Sigmoid colon (tissue), 7 donors: ENCODE measurements at places on chromosomes 4 and X. TPM values are rescaled to one million over a fixed set of nuclear protein-coding genes. Genes with fewer than 3 reads are reported as not detected.
A peak's percentile ranks its signal among the peaks of the same experiment; 100 is the strongest.

- DNase-seq = no peak
Measured at GRCh38 chr4:71294301-71294700, 44.5 kb upstream of the SLC4A4 start.

Gene GLUD2
- total RNA-seq = 1.7 TPM

Gene P2RY4
- 0.33 TPM for total RNA-seq

GRCh38 chr4:99763635-99764101, 53.0 kb upstream of the DAPP1 start:
- no peak for DNase-seq

DNA sequence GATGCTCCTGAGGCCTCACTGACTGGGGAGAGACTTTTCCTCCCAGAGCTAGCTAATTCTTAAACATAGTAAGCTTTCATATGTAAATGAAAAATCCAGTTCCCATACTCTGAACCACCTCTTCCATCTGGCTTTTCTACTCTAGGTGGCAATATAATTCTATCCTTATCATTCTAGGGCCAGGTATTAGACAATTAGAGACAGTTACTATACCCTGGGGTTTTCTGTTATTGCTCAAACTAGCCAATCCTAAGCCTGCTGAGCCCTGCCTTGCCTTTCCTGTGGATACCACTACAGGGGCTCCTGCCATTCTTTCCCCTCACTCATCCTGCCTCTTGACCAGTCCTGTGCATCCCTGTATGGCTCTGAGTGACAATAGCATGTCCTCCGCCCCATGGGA, 552.0 kb downstream of the STIM2 start:
- DNase-seq = no peak

Gene CCKAR
- total RNA-seq = not detected

Gene IQCM
- total RNA-seq = not detected

Gene EREG
- 0.71 TPM for total RNA-seq

- peak; percentile 69 for DNase-seq
Measured at GRCh38 chr4:165873298-165874071, 448 bp downstream of the TLL1 start.

GRCh38 chrX:65610040-65610439, 57.4 kb upstream of the MSN start:
- DNase-seq = no peak

Gene ARSJ
- total RNA-seq = 11.4 TPM

DNA sequence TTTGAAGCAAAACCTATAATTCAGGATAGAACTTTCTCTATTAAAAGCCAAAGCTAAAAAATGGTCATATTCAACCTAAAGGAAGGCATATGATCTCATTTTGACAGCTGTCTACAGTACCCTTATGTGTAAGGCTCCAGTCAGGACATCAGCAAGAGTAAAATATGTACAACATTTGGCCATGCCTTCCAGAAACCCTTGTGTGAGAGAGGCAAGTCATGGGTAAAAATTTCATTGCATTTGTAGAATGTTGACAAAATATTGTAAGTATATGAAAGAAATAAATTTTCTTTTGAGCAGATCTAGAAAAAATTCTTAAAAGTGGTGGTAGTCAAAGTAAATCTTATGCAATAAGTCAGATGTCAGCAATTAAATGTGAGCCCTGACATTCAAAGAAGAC, 132.3 kb downstream of the SLC39A8 start:
- no peak for DNase-seq

DNA sequence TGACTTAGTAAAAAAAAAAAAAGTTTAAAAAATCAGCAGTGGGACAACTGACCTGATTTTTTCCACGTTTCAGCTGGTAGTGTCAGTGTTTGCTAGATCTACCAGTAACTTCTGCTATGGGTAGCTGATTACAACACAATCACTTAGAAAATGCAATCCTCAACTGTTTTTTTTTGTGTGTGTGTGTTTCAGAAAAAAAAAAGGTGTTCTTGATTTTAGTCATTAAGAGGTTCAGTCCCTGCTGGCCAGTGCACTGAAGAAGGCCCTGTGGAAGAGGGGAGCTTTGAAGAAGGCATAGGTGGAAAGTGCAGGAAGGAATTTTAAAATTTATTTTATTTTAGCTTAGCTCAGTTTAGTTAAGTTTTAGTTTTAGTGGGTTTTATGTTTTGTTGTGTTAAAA, 46.9 kb downstream of the SH2D1A start:
- no peak for DNase-seq

DNA sequence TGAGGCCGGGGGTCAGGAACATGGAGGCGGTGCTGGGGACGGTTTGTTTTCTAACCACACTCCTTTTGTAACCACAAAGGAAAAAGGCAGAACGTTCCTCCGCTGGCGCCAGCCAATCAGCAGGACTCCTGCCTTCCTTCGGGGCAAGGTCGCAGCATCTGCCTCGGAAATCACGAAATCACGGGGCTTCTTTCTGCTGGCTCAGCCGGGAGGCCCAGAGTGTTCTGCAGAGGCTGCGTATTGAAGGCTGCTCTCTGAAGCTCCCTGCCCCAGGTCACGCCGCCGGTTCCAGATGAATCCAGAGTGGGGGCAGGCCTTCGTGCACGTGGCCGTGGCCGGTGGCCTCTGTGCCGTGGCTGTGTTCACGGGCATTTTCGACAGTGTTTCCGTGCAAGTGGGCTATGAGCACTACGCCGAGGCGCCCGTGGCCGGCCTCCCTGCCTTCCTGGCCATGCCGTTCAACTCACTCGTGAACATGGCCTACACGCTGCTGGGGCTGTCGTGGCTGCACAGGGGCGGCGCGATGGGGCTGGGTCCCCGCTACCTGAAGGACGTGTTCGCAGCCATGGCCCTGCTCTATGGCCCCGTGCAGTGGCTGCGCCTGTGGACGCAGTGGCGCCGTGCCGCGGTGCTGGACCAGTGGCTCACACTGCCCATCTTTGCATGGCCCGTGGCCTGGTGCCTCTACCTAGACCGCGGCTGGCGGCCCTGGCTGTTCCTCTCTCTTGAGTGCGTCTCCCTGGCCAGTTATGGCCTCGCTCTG, 9.4 kb downstream of the TMEM187 start:
- DNase-seq = no peak

GRCh38 chr4:8333726-8334460, 64.3 kb downstream of the HTRA3 start:
- peak; percentile 28 for DNase-seq

Gene MAGEA8
- not detected for total RNA-seq

Gene ADGRG2
- total RNA-seq = 0.68 TPM

Gene BMP2K
- total RNA-seq = 37.9 TPM

- DNase-seq = no peak
Measured at GRCh38 chr4:46124773-46125413, 1.0 kb upstream of the GABRG1 start.

DNA sequence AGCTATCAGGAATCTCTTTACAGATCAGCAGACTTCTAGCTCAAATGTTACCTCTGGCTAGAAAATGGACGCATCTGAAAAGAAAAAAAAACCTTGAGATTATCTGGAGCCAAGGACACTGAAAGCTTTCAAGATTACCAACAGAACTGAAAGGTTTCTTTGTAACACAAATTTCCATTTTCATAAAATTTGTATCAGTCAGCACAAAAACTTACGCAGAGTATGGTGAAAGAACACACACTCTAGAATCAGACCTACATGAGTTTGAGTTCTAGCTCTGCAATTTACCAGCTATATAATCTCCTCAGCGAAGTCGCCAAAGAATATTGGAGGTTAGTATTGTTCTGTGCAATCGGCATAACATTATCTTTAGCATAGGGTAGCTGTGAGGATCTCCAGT, 1.8 kb downstream of the TAB3 start:
- no peak for DNase-seq

Gene SOD3
- 164 TPM for total RNA-seq

- no peak for DNase-seq
Measured at GRCh38 chr4:83772685-83773084, 236.8 kb downstream of the GPAT3 start.

Gene CXCL1
- total RNA-seq = 1.5 TPM

GRCh38 chr4:185213877-185214276, 4.5 kb downstream of the SNX25 start:
- no peak for DNase-seq

DNA sequence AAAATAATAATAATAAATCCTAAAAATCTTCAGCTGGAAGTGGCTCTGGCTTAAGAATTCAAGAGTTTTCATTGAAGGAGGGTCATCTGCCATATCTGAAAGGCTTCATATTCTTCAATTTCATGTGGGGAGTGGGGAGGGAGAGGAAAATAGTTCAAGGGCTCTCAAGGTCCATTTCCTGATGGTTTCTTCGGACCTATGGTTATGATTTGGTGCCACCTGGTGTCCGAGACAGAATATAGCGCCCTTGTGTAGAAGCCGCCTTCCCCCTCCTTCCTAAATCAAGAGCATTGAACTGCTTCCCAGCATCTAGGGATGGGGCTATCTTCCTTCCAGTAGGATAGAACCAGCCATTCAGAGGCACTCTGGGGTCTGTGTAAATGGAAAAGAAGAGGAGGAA, 34.3 kb downstream of the NLGN3 start:
- DNase-seq = peak; percentile 78

Gene H2BW2
- not detected for total RNA-seq

Gene GPC3
- total RNA-seq = 1.6 TPM

GRCh38 chr4:14294611-14295010, 667.1 kb upstream of the BOD1L1 start:
- no peak for DNase-seq

DNA sequence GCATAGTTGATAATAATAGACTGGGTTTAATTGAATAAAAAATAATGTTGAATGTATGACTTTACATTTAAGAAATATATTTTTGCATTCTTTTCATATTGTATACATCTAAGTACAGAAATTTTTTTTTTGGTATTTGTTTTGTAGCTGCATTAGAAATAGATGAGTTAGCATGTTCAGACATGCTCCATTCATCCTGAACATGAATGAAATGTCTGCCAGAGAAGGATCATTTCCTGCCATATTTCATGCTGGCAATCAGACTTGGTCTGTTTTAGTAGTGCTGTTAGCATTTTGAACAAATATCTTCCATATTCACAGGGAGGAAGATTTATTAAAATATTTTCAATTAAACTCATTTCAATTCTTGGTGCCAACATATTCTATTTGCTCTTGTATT, 98.9 kb downstream of the FRMPD4 start:
- no peak for DNase-seq

- no peak for DNase-seq
Measured at GRCh38 chr4:41693629-41694028, 54.9 kb downstream of the PHOX2B start.
